G401 (cell line): ENCODE measurements at places on chromosomes 2 and 18.
A peak's percentile ranks its signal among the peaks of the same experiment; 100 is the strongest.

DNA sequence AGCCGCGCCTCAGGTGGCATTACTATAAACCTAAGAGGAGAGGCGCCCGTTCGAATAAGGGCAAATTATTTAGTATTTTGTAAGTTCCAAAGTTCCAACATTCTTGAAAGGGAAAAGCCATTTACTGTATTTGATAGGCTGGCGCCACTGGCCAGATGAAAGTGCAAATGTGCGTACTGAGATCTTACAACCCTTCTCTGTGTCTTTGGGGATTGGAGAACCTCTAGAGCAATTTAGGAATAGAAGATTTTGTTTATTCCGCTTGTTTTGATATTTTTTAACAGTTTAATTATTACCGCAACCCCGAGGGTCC, 467 bp upstream of the WDR35 start:
- DNase-seq: no peak

GRCh38 chr2:61718965-61719364, 134.9 kb downstream of the FAM161A start:
- DNase-seq: no peak

DNA sequence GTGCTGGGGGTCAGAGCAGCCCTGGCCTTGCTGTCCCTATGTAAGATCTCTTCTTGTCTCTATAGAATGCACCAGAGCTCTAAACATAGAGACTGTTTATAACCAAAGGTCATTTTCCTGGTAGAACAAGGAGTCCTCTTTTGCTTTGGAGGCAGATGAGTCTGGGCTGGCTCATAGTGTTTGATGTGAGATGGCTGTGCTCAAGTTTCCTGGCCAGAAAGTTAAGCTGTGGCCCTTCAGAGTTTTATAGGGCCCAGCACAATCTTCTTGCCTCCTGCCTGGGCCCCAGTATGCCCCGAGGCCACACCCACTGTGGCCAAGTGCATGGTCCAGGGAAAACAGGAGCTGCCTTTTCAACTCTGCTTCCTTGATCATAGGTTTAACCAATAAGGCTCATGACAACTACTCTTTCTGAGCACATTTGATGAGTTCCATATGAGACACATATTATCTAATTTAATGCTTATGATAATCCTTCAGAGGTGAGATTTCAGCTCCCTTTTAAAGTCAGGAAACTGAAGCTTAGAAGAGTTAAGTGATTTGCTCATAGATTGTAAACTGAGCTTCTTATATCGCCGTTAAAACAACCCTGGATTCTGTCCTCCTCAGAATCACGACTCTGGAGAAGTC, 66.3 kb downstream of the MYCN start:
- no peak for DNase-seq

- peak; percentile 54 for DNase-seq
These were observed 132.8 kb downstream of the TPO start for GRCh38 chr2:1546023-1546591.

DNA sequence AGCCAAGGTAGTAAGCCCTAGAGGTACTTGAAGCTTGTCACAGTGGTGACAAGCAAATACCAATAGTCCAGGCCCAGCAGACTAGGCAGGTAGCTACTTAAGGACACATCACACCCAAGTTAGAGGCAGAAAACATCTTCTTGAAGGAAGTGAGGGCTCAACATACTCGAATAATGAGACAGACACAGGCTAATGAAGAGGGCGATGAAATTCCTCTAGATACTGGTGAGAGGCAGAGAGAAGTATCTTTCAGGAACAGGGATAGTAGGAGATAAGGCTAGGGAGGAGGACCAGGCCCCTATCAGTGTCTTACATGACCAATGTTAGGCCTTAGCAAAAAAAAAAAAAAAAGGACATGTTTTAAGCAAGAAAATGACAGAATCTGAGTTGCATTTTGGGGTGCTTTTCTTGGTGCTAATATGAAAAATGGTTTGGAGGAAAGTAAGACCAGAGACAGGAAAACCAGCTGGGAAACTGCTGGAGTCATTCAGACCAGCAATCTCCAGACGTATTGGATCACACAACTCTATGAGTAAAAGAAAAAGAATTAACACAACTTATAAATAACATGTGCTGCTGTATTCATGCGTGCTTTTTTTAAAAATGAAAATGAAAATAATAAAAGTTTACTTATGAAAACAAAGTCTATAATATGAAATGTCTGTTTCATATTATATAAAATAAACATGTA, 37.7 kb downstream of the COBLL1 start:
- no peak for DNase-seq

GRCh38 chr18:49178321-49178720, 227.6 kb upstream of the SMAD7 start:
- no peak for DNase-seq

- no peak for DNase-seq
These were observed 22.3 kb downstream of the IL1B start for GRCh38 chr2:112814278-112814677.

DNA sequence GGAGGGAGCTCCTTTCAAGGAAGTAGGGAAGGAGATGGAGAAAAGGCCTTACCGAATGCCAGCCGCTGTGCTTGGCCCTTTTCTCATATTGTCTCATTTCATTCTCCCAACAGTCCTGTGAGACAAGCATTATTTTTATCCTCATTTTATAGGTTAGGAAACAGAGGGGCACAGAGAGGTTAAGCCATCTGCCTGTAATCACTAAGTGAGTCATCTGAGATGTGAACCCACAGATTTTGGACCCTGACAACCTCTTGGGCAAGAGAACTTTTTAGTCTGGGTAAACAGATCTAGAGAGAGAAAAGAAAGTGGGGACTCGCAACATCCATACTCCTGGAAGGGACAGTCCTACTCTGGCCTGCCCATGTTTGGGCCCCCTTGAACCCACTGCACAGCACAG, 91.7 kb upstream of the LCLAT1 start:
- DNase-seq: no peak

- DNase-seq: no peak
These were observed 172.7 kb downstream of the SETBP1 start for GRCh38 chr18:44853430-44853829.

DNA sequence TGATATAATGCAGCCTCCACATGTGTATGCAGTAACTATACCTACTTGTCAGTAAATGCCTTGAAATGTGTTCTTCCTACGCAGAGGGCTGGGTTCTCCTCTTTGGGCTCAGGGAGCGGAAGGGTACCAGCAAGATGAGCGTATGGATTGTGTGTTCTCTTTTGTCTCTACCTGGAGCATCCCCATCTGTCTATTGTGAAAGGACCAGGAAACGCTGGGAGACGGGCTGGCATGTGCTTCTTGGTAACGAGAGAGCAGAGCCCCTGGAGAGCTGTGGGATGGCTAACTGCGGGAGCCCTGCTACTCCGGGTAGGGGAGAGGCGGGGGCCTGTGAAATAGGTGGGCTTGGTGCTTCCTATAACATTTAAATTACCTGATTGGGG, 80.9 kb downstream of the BCL2 start:
- no peak for DNase-seq

DNA sequence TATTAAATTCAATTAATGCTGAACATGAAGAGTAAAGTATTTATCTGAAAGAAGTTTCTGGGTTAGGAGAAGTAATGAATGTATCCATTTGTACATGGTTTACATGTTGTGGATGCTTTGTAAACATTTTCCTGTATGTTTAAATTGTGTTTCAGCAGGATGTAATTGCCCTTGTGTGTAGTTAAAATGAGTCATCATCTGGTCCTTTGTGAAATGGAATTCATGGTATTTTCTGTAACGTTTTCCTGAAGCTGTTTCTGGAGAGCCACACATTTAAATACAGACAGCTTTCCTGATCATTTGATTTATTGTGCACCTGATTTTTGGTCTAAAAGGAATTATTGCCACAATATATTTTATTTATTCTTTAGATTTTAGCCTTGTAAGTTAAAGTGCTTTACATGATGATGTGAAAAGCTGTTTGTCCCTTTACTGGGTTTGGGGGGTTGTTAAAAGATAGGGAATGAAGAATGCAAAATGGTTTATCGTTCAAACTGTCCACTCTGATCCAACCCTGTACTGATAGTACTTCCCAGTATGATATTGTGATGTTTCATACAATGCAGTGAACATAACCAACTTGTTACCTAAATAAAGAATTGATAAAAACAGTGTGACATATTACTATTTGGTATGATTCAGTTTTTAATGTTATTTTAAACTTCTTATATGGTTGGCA, 41.7 kb upstream of the SLC3A1 start:
- DNase-seq: no peak

GRCh38 chr2:164620457-164620856, 825 bp downstream of the GRB14 start:
- DNase-seq: no peak

- no peak for DNase-seq
These were observed 10.9 kb upstream of the RAPGEF4 start for GRCh38 chr2:172724724-172725123.

- DNase-seq: no peak
These were observed 433.7 kb upstream of the RAB12 start for GRCh38 chr18:8175501-8176061.

DNA sequence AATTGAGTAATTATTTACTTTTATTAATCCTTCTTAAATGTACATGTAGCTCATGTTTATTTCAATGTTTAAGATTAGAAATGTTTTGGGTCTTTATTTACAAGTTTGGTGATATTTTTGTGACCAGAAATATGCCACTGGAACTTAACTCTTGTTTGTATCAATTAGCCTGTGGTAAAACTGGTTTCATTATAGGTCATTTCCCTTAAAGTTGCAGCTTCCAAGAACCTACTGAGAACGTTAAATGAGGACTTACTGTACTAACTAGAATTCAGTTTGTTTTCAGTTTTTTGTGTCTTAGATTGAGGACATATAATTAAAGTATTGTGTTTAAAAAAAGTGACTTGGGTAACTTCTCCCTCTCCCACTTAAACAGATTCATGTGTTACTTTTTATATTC, 4.3 kb downstream of the TYW5 start:
- no peak for DNase-seq

- DNase-seq: no peak
These were observed 110.9 kb upstream of the DNAJC10 start for GRCh38 chr2:182605166-182605565.

DNA sequence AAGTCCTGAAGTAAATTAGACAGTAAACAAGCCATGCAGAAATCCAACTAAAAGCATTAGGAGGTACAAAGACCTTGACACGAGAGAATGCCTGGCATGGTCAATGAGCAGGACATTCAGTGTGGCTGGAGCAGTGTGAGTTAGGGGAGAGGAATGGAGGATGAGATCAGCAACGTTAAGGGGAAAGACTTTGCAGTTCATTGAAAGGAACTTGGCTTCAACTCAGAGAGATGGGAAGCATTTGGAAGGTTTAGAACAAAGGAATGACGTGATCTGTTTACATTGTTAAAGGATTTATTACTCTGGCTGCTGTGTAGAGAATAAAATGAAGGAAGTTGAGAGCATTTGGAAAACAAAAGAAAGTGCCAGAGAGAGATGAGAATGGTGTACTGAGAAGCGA, 621.3 kb downstream of the XIRP2 start:
- no peak for DNase-seq

GRCh38 chr2:77034445-77034844, 487.7 kb downstream of the LRRTM4 start:
- DNase-seq: no peak

- no peak for DNase-seq
These were observed 84.8 kb downstream of the HS6ST1 start for GRCh38 chr2:128233790-128234395.

DNA sequence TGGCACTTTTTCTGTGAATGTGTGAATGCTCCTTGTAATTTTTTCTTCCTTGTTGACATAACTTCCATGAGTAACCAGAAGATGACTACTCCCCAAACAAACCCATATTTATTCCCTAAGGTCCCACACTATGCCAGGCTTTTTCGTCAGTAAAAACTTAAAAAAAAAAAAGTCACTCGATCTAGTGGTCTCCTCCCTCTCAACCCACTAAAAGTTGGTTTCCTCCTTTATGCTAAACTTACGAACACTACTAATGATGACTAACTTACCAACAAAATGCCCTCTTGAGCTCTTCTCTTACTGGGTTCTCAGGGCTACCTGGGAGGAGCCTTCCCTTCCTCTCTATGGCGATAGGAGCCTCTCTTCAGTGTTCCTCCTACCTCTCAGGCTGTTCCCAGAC, 18.2 kb downstream of the ACVR1 start:
- DNase-seq: no peak

- no peak for DNase-seq
These were observed 95.3 kb downstream of the MREG start for GRCh38 chr2:215917953-215918620.

DNA sequence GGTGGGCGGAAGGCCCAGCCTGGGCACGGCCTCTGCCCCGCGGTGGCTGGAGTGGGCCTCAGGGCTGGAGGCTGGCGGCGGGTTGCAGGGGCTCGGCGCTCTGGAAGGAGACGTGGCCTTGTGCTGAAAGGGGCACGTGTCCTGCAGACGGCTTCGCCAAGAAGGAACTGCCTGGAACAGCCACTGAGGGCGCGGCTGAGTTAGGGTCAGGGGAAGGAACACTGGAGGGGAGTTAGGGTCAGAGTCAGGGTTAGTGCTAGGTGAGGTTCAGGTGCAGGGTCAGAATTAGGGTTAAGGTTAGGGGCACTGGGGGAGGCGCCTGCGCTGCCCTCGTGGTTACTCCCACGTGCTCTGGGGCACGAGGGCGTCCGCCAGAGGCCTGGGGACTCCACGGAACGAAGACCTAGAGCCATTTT, 933 bp upstream of the ADNP2 start:
- DNase-seq: no peak

DNA sequence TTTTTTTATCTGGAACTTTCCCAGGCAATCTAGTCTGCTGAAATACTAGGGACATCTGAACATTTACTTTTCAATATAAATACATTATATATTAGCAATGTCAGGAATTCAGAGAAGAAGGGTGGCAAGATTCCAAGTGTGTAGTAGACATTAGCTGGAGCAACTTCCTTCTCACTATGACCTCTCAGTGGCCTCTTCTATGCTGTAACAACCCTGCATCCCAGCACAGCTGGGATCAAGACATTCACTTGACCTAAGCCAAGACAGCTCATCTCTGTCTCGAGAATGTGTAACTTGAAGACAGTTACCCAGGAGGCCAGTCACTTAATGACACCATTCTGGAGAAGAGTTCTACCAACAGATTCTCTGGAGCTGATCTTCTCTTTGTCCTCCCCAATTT, 61.7 kb upstream of the RALBP1 start:
- no peak for DNase-seq

DNA sequence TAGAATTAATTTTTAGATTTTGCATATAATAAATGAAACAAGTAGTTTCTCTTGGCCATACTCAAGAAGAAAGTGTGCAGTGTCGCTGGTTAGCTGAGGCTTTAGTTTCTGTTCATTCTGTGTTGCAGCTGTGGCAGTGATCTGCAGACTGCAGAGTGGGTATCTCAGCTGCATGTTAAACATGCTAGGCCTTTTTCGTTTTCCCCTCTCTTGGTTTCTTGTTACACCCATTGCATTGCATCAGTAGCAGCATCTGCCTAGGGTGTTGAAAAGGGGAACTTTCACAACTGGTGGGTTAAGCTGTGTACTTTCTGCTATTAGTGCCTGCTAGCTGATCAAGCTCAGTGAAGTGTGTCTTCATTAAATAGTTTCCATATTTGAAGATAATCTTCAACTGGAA, 51.3 kb downstream of the ACSL3 start:
- peak; percentile 26 for DNase-seq

- peak; percentile 11 for DNase-seq
These were observed 37.5 kb downstream of the PAX8 start for GRCh38 chr2:113240915-113241911.

GRCh38 chr2:177651833-177652232, 259.3 kb downstream of the AGPS start:
- DNase-seq: no peak

- DNase-seq: no peak
These were observed 17.1 kb downstream of the TMEM185B start for GRCh38 chr2:120206022-120206581.
